Right ventricle myocardium inferior (tissue), 1 donor: ENCODE measurements at places on chromosomes 2 and 18. TPM values are rescaled to one million over a fixed set of nuclear protein-coding genes. Genes with fewer than 3 reads are reported as not detected.

PJVK gene
- total RNA-seq, result 0.70 TPM

DNA sequence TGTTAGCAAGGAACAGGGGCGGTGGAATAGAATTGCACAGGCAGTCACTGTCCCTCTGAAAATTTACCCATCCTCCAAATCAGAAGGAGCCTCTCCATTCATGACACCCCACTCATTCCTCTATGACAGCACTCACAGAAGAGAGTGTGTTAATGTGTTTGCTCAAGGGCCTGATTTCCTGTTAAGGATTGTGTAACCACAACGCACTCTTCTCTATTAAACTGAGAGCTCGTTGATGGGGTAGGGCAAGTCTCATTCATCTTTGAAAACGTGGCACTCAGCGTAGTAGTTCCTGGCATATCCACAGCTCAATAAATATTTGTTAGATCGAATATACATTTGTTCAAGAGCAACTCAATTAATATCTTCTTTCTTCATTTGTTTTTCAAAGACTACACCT, 106.4 kb downstream of the VAPA start:
- DNase-seq, result no peak

- no peak for DNase-seq
Observed at GRCh38 chr2:80482276-80482675, 177.7 kb upstream of the LRRTM1 start.

DNA sequence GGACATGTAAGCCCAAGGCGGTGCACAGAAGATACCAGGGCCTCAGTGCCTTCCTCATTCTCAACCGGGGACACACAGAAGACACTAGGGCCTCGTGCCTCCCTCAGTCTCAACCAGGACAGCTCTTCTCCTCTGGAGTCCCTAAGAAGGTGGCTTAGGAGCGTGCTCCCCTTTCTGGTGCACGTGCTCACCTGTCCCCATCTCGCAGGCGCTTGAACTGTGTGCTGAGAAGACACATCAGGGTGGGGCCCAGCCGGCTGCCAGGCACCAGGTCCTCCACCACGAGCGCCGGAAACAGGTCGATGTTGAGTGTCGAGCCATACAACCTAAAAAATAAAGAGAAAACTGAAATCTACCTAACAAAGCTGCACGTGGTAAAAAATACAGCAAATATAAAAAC, 99.9 kb downstream of the PXDN start:
- no peak for DNase-seq

GRCh38 chr2:70851704-70852103, 16.1 kb upstream of the CD207 start:
- DNase-seq, result no peak

DNA sequence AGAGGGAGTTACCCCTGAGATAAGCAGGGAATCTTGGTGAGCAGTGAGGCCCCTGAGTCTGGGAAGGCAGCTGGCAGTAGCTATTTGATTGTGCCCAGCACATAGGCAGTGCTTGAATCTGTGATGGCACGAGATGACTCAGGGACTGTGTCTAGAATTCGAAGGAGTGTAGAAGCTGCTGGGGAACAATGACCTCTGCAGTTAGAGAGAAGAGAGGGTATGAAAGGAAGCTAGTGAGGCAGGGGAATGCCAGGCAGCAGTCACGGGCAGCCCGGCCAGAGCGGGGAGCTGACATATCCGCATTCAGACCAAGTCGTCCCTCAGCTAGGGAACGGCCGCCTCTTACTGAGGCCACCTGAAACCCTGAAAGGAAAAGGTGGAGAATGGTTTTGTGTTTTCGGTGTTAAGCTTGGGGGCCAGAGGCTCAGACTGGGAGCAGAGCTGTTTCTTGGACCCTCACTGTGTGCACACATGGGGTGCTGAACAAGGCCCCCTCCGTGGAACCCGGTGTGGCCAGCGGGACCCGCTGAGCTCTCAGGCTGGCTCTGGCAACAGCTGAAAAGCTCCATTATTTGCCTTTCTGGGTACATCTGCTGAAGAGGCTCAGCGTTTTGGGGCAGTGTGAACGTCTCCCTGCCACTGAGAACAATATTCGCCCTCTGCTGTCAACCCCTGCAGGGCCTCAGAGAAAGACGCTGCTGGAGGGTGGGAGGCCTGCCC, 32.9 kb downstream of the ARHGEF4 start:
- DNase-seq, result no peak

DNA sequence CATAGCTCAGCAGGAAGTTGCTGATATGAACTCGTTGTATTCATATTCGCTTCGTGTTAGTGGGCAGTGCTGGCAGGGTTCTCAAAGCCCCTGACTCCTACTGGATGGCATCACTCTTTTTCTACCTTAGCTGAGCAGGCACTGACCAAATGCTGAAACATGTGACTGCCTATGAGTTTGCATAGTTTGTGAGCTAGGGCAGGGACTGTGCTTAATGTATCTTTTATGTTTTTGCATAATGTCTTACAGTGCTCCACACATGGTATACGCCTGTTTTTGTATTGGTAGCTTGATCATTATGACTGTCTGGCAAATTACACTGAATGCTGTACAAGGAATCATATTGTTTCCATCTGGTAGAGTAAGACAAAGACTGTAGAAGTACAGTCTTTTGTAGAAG, 305.3 kb downstream of the PARD3B start:
- no peak for DNase-seq

DNA sequence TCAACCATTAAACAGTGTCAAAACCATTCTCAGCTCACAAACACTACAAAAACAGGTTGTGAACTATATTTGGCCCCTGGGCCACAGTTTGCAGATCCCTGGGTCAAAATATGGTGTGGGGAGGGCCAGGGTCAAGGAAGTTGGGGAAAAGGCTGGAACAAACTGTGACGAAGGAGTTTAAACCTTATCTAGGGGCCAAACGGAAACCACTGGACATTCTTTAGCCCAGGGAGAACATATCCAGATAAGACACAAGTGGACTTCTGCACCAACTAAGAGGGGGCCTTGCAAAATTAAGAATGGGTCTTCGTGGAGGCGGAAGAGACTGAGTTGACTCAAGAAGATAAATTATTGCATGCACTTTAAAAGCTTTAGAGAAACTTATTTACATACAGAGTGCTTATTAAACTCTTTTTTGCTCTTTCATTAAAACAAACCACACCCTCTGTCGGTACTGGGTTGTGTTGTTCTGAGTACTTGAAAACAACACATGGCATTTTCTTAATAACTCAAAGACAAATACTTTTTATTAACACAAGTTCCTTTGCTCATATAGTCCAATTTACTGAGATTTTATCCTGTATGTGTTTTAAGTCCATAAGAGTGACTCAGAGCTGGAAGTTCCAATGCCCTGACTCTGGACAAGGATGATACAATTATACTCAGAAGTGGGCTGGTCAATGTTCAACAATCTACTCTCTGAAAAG, 5.3 kb upstream of the ASAP2 start:
- no peak for DNase-seq

DNA sequence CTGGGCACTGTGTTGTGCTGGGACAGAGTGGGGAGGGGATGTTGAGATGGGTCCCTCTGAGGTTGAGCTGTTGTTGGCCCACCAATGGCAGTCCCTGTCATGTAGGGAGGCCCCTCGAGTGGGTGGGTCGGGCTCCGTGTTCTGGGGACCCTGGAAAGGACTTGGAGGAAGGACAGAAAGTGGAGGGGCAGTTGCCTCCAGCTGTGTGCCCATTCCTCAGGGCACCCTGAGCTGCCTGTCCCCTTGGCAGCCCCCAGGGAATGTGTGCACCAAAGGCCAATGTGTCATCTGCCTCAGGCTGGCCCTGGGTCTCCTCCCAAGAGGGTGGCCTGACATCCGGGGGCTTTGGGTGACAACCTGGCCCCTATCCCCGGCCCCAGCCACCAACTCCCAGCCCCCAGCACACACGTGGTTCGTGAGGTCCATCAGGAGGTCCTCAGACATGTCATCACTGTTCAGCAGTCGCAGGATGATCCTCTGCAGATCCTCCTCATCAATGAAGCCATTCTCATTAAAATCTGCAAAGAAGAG, 57.7 kb downstream of the CIB4 start:
- DNase-seq, result no peak
